H54 (cell line): ENCODE measurements at places on chromosomes 4 and X.

DNA sequence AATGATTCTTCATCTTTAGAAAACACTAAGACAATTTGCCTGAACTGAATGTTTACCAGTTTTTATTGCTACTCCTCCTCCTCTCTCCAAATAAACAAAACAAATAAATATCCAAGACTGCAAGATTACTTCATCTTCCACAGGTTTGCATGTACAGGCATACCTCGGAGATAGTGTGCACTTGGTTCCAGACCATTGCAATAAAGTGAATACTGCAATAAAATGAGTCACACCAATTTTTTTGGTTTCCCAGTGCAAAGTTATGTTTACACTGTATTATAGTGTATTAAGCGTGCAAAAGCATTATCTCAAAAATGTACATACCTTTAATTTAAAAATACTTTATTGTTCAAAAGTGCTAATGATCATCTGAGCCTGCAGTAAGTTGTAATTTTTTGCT lies 53.3 kb downstream of the FBXL5 start:
- no peak for DNase-seq

GRCh38 chrX:136896121-136896914 lies 15.8 kb upstream of the RBMX start:
- no peak for DNase-seq

DNA sequence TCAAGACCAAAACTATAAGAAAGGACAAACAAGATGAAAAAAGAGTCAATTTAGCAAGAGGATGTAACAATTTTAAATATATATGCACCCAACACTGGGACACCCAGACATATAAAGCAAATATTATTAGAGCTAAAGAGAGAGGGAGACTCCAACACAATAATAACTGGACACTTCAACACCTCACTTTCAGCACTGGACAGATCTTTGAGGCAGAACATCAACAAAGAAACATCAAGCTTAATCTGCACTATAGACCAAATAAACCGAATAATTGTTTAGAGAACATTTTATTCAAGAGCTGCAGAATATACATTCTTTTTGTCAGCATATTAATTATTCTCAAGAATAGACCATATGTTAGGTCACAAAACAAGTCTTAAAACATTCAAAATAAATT lies 109.7 kb upstream of the TET2 start:
- DNase-seq: no peak

DNA sequence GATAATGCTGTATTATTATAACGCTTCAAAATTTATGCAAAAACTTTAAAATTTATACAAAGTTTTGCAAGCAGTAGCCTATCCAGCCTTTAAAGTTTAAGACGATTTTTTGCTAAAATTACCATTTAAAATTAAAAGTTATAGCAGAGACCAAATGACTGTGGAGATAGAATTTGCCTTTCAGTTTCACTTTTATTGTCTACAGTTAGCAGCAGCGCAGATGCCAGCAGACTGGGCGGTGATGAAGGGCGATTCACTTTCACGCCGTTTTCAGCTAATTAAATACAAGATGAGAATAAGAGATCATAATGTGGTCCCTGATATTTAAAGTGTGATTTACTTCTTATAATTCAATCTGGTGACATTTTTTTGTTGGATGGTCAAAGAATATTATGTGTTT lies 1381.5 kb upstream of the ADGRL3 start:
- DNase-seq: no peak

DNA sequence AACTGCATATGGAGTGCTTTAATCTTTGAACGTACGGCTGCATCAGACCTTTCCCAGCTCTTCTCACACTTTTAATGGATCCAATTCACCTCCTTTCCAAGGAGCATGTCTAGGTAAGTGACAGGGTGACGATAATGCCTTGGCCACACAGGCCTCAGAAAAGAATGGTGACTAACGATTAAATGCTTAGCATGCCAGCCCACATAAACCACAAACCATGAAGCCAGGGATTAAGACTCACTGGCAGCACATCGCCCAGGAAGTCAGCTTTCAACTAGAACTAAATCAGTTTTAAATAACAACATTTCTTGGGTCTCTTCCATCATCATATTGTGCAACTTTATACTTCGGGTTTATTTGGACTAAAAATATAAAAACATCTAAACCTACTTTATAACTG lies 28.7 kb downstream of the INPP4B start:
- peak; percentile 14 for DNase-seq

DNA sequence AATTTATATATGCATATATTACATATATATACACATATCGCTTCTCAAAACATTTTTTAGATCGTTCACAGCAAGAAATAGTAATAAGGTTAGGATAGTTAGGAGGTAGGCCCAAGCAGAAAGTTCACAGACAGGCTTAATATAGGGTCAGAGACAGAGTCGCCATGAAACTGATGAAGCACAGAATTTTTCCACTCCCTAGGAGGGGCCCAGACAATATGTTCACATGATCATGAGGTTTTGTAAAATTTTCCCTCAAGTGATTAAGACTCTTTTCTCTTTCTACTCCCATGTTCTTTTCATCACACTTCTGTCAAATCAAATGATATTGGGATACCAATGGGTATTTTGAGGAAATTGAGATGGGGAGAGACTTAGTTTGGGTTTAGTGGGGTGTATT lies 5.2 kb upstream of the ENAM start:
- no peak for DNase-seq

GRCh38 chr4:91502365-91502764 lies 801.4 kb upstream of the GRID2 start:
- no peak for DNase-seq

DNA sequence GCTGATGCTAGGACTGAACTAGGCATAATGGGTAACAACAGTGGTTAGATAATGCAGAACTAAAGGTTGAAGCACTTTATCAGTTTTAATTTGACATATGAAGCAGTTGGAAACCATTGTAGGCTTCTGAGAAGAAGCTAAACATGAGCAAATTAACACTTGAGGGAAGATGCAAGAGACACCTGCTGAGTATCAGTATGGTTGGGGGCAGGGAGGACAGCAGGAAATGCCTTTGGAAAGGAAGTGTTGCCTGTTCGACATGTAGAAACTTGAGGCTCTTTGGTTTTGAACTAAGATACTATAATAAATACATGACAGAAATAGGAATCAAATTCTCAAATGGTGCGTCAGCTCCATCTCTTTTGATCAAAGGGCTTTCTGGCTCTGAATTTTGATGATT lies 115.6 kb downstream of the FHIP1A start:
- no peak for DNase-seq

DNA sequence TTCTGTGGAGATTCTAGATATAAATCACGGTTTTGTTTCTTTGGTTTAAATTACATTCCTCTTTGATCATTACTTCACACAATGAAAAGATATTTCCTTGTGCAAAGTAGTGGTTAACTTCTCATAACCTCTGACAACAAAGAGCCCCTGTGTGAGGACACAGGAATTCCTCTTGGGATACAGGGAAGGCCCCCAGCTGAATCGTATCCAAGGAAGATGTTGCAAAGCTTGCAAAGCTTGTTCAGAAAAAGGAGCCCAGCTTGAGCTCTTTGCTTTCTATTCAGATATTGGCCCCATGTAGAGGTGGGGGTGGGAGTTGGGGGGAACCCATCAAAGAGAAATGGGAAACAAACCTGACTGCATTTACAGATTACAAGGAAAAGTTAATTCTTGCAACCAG lies 145.7 kb downstream of the RELL1 start:
- DNase-seq: no peak

DNA sequence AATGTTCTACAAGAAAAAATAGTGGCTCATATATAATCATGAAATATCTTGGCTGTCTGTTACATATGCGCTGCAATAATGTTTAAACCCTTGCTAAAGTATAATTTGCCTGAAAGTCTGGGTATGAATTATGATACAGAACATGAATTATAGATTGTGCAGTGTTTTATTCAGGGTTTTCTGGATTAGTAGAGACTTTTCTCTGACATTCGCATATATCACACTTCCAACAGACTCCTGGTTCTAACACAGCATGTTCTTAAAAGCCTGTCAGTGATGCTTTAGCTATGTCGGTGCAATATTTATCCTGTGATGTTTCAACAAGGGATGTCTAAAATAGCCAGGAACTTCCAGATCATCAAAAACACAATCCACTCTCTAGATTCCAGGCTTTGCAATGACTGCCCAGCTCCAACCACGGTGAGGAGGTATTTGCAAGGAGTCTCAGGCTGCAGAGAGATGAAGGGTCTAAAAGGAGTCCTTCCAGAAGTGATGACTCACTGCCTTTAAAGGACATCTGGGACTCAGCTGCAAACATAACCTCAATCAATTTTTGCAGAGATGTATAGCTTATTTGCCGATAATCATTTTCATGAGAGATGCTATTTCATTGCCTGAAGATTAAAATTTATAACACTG lies 69.4 kb downstream of the RWDD4 start:
- no peak for DNase-seq

DNA sequence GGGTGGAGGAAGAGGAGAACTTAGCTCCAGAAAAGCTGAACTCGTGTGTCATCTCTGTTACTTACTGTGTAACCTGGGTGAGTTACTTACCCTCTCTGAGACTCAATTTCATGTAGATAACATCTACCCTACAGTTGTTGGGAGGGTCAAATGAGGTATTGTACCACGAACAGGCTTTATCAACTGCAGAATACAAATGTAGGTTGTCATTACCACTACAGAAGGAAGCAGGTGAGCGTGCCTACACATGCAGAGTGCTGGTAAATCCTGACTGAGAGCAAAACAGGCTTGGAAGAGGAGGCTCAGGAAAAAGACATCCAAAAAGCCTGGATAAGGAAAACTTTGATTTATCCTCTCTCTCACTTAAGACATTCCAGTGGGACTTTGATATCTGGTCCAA lies 7.2 kb downstream of the PIGA start:
- no peak for DNase-seq

DNA sequence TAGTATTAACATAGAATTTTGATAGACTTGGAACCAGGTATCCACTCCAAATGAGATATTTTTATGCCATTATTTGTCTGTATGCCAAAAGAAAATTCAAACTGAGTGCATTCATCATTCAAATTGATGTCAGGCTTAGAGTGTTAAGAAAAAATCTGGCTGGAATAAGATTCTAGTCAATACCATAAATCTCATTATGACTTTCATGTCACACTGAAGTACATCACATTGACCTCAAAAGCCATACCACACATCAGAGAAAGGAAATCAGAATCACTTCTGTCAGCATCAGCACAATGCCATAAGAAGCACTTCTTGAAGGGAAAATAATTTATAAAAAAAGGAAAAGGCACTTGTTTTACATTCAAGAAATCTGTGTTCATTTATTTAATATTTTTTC lies 119.0 kb upstream of the BMP3 start:
- DNase-seq: no peak

DNA sequence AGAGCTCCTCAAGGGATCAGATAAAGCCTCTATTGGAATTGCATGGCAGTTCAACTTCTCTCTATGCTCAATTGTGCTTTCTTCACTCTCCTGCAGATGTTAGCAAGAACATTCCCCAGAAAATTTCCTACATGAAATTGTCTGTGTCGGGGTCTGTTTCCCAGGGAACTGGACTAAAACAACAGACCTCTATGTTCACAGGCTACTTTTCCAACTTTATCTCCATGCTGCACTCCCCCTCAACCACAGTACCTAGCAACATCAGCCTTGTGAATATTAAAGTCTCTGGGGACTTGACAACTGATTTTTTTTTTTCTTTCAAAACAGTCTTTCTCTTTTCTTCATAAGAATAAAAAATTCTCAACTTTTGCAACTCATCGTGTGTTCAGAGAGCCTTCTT lies 1470.8 kb upstream of the ADGRL3 start:
- no peak for DNase-seq

GRCh38 chr4:121138039-121138825 lies 25.9 kb downstream of the TNIP3 start:
- DNase-seq: no peak

DNA sequence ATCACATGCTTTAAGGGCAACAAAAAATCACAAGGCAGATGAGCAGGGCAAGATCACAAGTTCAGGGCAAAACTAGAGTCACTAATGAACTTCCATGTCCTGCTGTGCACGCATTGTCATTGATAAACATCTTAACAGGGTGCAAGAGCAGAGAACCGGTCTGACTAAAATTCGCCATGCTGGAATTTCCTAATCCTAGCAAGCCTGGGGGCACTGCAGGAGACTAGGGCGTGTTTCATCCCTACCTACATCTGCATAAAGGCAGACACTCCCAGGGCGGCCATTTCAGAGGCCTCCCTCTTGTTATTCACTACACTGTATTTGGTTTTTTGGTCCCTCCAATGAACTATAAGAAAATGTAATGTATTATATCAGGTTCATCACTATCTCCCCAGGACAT lies 203.6 kb downstream of the ARHGEF9 start:
- no peak for DNase-seq

DNA sequence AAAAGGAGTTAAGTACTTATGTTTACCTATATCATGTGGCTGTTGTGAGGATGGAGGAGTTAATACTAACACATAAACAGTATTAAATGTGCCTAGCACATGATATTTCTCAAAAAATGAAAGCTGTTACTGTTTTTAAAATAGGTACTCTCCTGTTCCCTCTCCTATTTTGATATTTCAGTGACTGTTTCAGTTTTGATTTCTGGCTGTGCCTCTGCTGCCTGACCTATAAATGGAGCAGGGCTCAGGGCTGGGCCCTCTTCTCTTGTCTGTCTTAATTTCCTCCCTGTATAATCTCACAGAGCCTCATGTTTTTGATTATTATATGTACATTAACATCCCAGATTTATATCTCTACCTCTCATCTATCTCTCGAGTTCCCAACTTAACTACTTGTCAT lies 93.3 kb downstream of the UGT8 start:
- no peak for DNase-seq

DNA sequence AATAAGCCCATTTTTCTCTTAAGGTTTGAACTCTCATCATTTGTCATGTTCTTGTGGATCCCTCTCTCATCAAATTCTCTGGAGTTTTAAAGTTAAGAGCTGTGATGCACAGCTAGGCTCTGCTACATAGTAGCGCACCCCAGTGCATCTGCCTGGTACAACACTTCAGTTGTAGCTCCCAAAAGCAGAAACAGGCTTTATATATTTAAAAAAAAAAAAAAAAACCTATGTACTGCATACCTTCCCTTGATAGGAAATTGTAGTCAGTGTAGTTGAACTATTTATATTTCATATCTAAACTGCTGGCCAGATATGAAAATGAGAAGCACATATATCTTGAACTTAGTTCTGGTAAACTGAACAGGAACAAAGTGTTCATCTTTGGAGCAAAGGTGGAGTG lies 131.4 kb downstream of the KLHL13 start:
- DNase-seq: no peak

DNA sequence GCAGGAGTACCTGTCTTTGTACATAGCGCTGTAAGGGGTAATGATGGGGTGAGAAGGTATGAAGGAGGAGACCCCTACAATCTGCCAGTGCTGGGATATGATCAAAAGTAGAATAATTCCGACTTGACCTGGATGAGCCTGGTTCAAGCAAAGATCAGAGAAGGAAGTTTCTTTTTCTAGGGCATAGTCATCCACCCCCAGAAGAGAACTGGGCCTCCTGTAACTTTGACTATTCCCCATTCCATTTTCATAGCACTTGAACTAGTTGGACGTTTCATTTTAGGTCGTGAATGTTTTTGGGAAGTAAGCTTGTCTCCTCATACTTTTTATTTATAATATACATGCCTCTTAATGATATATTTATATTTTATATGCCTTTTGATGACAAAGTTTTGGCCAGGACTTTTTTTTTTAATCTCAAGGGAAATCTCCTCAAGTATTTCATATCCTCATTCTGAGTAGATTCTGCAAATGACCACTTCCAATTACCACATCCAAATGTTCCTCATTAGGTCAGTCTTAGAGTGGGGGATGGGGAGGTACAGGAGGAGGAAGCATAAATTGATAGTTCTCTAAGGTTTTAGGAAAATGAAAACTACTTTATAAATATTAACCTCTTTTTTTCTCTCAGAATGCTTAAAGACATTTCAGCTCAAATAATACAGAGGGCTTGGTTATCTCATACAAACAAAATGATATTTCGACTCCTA lies 3.5 kb downstream of the CXorf58 start:
- DNase-seq: no peak
